ENCODE measurements at places on chromosomes 1 and 21.

- H3K4me3 ChIP-seq = no peak overlapping the region
- no peaks in the 10 kb centered on the region for H3K4me1 ChIP-seq
- H3K27ac ChIP-seq = no peak overlapping the region
These were observed 19.5 kb downstream of the ERG start for GRCh38 chr21:38478782-38479181.

- H3K4me3 ChIP-seq = no peak overlapping the region
- no peaks in the 10 kb centered on the region for H3K36me3 ChIP-seq
- H3K27me3 ChIP-seq = peaks cover 22% of the 10 kb centered on the region
These were observed 30.3 kb downstream of the CD48 start for GRCh38 chr1:160681066-160681890.

DNA sequence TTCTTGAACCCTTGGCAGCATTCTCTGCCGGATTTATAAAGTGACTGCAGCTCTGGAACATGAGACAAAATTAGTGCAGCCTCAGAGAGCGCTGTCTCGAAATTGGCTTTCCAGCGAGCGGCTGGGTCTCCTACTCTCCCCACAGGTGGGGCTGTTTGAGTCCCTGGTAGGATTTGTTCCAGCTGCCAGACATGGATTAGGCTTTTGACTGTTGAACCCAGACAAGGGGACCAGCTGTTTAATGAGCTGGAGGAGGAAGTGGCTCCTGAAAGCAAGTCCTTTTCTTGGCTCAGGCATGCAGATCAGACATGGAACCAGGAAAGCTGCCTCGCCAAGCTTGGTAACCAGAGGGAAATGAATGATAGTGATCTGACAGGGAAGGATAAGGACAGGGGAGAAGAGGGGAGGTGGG lies 69.6 kb downstream of the UBIAD1 start:
- H3K27me3 ChIP-seq = no peaks in the 10 kb centered on the region
- no peaks in the 10 kb centered on the region for H3K36me3 ChIP-seq
- peaks cover 14% of the 10 kb centered on the region for H3K4me1 ChIP-seq
- H3K4me3 ChIP-seq = no peak overlapping the region
- no peak for DNase-seq

DNA sequence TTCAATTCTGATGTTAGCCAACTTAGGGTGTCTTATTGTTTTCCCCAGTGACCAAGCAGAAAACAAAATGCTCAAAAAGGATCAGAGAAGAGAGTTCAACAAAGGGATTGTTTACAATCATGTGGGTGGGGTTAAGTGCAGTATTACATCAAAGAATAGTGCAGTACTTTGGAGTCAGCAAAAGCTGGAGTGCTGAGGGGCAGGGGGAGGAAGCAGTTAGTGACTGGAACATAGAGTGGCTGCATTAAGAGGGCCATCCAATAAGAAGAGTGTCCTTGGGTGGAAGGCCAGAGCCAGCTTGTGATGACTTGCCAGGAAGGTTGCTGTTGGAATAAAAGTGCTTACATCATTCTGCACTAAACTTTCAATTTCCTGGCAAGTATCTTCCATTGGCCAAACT lies 175.5 kb downstream of the CYYR1 start:
- H3K27ac ChIP-seq = no peak overlapping the region
- H3K4me1 ChIP-seq = no peaks in the 10 kb centered on the region
- no peaks in the 10 kb centered on the region for H3K36me3 ChIP-seq
- no peak for DNase-seq

GRCh38 chr1:231558708-231559185 lies 30.3 kb downstream of the TSNAX start:
- H3K4me1 ChIP-seq = peaks cover 8% of the 10 kb centered on the region
- H3K27ac ChIP-seq = no peak overlapping the region
- H3K27me3 ChIP-seq = no peaks in the 10 kb centered on the region
- peaks cover 30% of the 10 kb centered on the region for H3K36me3 ChIP-seq
- no peak for DNase-seq
- no peak overlapping the region for H3K4me3 ChIP-seq

DNA sequence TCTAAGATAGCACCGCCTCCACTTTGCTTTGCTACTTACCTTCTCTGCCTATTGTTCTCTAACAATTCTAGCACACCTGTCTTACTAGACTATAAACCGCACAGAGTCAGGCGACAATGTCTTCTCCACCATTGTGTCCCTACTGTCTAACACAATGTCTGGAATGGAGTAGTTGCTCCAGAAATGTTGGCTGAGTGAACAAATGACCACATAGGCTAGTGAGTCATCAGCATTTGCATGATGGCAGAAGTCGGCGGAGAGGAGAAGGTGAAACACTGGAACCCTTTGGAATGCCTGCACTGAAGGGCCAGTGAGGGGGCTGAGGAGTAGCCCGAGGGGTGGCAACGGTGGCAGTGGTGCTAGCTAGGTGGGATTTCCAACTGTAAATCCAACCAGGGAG lies 14.0 kb upstream of the PABPC4 start:
- DNase-seq = no peak
- no peak overlapping the region for H3K4me3 ChIP-seq
- peaks cover 13% of the 10 kb centered on the region for H3K27me3 ChIP-seq

- DNase-seq = no peak
- H3K27ac ChIP-seq = no peak overlapping the region
- no peaks in the 10 kb centered on the region for H3K27me3 ChIP-seq
- H3K36me3 ChIP-seq = no peaks in the 10 kb centered on the region
These were observed 42.0 kb upstream of the DUSP10 start for GRCh38 chr1:221783936-221784335.

DNA sequence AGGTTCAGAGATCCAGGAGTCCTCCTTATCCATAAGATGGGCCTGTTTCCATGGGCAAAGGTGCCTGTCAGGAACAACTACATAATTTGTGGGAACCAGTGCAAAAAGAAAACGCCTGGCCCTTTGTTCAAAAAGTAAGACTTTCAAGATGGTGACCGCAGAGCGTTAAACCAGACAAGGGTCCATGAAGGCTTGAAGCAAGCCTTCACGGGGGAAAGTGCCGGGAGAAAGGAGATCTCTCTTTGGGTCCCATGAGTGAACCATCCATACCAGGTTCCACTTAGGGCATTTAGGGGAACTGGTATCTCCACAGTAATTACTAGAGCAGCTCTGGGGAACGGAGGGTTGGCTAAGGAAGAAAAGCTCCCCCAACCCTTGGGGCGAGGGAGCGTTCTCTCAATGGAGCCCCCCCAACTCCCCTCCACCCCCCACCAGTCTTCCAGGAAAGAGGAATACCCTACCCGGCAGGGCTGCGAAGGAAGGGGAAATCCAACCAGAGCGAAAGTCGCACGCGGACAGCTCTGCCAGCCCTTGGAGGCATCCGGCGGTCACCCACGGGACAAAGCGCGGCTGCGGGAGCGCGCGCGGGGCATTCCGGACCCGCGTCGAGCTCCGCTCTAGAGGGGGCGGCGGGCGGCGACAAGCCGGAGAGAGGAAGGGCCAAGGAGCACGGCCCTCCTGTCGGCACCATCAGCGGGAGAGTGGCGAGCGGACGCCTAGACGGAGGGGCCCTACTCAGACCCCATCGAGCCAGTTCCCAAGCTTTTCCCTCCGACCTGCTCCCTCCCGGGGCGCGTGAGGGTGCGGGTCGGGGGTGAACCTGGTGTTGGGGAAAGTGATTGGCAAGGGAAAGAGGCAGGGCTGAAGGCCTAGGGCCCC lies 687 bp upstream of the RASSF5 start:
- H3K27me3 ChIP-seq = no peaks in the 10 kb centered on the region
- peak overlapping the region; percentile 76 for H3K27ac ChIP-seq
- peak; percentile 47 for DNase-seq

GRCh38 chr1:110069404-110070281 lies 829 bp downstream of the ALX3 start:
- no peak overlapping the region for H3K27ac ChIP-seq
- peaks cover 88% of the 10 kb centered on the region for H3K27me3 ChIP-seq
- peak overlapping the region; percentile 39 for H3K4me3 ChIP-seq

DNA sequence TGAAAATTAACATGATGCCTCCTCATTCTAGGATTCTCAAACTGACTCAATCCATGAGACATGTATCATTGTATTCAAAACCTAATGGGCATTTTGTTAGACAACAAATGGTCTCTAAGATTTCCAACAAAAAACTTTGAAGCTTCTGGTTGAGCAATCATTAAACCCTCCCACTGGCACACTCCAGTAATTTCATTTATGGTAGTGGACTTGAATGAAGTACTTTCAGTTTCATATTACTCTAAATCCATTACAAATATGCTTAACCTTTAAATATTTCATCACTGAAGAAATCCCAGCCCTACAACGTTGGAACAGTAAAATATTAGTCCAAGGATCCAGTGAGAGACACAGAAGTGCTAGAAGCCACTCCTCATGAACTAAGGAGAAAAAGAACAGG lies 43.5 kb downstream of the GBP6 start:
- H3K4me1 ChIP-seq = no peaks in the 10 kb centered on the region
- no peak for DNase-seq
- H3K4me3 ChIP-seq = peak overlapping the region; percentile 33
- no peaks in the 10 kb centered on the region for H3K27me3 ChIP-seq
- no peaks in the 10 kb centered on the region for H3K36me3 ChIP-seq

DNA sequence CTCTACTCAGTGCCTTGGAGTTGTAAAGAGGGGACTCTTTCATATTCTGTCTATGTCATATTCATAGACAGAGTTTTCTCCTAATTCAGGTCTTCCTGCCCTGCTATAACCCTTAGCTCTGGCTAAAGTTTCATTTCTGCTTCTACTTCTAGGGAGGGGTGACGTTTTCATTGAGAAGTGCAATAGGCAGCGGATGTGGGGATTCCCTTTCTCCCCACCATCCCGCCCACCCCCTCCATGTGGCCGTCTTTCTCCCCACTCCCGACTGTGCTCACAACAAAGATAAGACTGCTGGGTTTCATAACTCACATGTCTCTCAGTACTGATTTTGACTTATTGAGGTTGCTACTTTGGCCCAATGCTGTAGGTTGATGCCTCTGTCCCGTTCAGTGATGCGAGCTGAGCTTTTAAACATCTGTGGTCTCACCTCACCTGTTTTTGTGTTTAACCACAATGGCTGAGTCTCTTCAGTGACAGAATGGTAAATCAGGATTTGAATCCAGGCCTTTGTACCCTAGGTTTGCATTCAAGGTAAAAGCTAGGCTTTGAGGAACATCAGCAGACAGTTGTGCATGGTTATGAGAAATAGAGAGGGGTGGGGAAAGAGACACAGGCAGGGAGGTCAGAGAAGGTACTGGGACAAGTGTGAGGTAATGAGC lies 7.8 kb upstream of the KIF14 start:
- H3K27me3 ChIP-seq = no peaks in the 10 kb centered on the region
- DNase-seq = no peak
- H3K27ac ChIP-seq = no peak overlapping the region

DNA sequence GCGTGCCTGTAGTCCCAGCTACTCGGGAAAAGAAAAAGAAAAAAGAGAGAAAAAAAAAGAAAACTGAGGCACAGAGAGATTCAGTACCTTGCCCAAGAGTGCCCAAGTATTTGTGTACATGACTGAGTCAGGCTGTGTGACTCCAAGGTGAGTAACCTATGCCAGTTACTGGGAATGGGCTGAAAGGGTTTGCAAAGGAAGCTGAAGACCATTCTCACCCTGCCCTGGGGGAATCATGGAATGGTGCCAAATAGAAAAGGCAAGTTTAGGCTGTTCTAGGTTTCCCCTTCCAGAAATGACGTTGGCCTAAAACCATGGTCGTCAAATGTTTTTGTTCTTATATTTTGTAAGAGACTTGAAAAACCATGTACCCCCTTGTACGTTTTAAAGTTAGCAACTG lies 37.9 kb upstream of the LRIG2 start:
- DNase-seq = no peak
- no peak overlapping the region for H3K4me3 ChIP-seq
- no peaks in the 10 kb centered on the region for H3K27me3 ChIP-seq
- H3K27ac ChIP-seq = no peak overlapping the region
- H3K36me3 ChIP-seq = no peaks in the 10 kb centered on the region
- H3K4me1 ChIP-seq = peaks cover 5% of the 10 kb centered on the region

GRCh38 chr1:67760030-67760821 lies 73.0 kb downstream of the GNG12 start:
- no peaks in the 10 kb centered on the region for H3K36me3 ChIP-seq
- H3K4me3 ChIP-seq = no peak overlapping the region
- no peaks in the 10 kb centered on the region for H3K27me3 ChIP-seq
- H3K27ac ChIP-seq = peak overlapping the region; percentile 82

GRCh38 chr1:174414203-174414602 lies 33.6 kb upstream of the GPR52 start:
- no peaks in the 10 kb centered on the region for H3K27me3 ChIP-seq
- H3K4me1 ChIP-seq = no peaks in the 10 kb centered on the region
- H3K27ac ChIP-seq = no peak overlapping the region
- DNase-seq = no peak
- H3K4me3 ChIP-seq = no peak overlapping the region
- H3K36me3 ChIP-seq = no peaks in the 10 kb centered on the region

- H3K4me3 ChIP-seq = no peak overlapping the region
- no peaks in the 10 kb centered on the region for H3K36me3 ChIP-seq
- DNase-seq = peak; percentile 49
- H3K4me1 ChIP-seq = no peaks in the 10 kb centered on the region
These were observed 9.6 kb downstream of the DUSP23 start for GRCh38 chr1:159790237-159790917.

DNA sequence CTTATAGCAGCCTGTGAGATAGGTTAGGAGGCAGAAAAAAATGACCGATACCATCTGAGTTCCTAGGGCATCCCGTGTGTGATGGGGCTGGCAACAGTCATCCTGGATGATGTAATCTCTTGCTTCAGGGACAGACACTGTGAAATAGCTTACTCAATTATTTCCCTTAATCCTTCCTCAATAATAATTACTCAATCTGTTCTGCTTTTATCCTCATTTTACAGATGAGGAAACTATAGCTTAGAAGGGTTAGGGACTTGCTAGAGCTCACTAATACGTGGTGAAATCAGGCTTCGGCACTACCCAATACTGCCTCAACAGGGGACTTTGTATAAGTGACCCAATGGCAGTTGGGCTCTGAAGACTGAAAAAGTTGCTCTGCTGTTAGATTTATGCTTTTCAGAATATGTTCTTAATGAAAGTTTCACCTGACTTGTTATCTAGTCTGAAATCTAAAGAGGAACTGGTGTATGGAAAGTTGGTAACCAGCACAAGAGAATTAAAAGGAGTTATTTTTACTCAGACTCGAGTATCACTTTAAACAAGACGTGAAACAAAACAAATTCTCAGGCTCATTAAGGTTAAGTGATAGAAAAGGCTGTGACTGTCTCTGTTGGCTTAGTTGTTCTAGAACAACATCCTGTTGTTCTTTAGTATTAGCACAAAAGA lies 14.4 kb downstream of the CD55 start:
- no peaks in the 10 kb centered on the region for H3K4me1 ChIP-seq
- H3K27me3 ChIP-seq = no peaks in the 10 kb centered on the region
- no peak overlapping the region for H3K4me3 ChIP-seq

All from stomach (tissue), 19 donors.